ENCODE measurements at places on chromosomes 2 and 18.

- DNase-seq: no peak
Observed at GRCh38 chr2:231395188-231396057, at the start of gene B3GNT7. B3GNT7 (plus strand) TSS chr2:231395710; CDS start chr2:231395804, 94 bp downstream.

GRCh38 chr2:136117391-136117841 lies 533 bp downstream of the CXCR4 start:
- peak; percentile 16 for DNase-seq

DNA sequence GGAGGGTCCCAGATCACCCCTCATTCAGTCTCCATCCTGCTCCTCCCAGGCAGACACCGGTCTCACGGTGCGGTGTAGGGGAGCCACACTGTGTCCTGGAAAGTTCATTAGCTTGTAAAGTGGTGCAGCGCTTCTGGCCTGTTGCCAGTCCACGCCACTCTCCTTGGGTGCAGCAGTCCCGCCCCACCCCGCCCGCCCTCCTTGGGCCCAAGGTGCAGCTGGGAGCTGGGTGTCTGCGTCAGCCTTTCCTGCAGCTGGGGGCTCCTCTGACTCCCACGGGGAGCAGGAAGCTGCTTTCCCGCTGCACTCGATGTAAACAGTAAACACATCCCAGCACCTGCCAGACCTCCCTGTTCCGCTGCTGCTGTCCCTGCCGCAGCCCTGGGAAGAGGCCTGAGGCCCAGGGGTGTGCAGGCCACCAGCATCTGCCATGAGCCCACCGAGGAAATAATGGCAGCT lies 53.8 kb upstream of the ASB18 start:
- DNase-seq: no peak

DNA sequence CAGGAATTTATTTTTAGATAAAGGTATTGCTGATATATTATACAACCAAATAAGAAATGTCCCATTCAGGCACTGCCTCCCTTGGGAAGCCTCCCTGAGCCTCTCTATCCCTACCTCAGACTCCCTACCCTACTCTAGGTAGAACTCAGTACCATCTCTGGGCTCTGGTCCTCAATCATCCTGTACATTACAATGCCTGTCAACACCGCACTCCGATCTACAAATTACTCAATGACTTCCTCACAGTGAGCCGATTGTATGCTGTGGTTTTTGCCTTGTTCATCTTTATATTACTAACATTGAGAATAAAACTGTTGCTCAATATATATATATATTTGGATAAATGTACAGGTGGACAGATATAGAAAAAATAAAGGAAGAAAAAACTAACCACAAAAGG lies 207.5 kb downstream of the STK39 start:
- no peak for DNase-seq

DNA sequence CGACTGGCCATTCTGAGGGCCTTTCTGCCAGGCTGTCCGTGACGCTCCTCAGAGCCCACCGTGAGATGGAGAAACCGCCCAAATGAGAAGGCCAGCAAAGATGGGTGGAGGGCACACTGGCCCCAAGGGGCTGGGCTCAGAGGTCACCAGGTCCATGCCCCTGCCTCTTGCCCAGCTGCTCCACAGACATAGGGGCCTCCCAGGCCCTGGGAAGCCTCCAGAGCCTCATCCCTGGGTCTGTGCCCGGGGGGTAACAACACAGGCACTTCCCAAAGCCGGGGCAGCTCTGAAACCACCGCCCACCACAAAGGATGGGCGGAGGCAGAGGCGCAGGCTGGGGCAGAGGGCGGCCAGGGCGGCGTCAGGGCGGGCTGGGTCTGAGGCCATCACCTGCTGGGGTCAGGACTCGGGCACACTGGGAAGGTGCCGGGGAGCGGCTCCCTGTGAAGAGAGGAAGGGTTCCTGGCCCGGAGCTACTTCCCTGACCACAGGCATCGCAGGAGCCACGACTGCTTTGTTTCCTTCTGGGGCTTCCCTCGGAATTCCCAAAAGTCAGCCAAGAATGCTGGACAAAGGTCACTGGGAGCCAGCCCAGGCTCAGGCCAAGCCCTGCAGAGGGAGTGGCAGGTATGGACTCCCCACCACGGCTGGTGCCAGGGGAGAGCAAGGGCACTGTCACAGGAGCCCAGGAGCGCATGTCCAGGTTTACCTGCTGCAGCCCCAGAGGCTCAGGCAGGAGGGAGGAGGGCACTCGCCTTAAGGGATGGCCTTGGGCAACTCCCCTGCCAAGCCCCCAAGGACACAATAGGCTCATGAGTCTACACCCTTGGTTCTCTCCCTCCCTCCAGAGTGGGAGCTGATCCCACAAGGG lies 9.4 kb downstream of the CYP26B1 start:
- no peak for DNase-seq

DNA sequence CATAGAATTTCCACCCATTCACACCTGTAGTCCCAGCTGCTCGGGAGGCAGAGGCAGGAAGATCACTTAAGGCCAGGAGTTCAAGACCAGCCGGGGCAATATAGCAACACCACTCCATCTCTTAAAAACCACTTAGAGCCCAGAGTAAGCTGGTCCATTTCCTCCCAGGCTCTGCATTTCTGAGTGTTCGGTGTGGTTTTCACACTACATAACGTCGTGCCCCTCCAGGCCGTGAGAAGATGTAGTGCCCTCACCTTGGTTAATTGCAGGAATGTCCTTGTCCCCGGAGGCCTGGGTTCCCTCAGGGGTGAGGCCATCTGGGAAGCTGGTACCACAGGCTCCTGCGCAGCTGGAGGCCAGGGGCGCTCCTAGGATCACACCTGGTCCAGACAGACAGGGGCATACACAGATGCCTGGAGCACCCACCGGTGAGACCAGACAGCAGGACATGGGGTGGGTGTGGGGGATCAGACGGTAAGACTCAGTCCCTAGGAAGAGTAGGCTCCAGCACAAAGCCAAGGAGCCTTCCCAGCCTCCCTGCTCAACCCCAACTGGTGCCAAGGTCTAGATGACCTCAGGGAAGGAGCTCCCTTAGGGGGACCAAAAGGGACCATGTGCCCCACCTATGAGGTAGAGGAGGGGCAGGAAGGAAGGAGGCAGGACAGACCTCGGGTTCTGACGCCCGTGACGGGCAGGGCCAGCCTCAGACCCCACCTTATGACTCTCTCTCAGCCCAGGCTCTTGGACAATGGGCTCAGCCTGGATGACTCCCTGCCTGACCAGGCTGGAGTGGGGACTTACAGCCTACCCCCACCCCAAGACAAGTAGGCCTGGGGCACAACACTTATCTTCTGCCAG lies 752 bp downstream of the ASTL start:
- DNase-seq: no peak

DNA sequence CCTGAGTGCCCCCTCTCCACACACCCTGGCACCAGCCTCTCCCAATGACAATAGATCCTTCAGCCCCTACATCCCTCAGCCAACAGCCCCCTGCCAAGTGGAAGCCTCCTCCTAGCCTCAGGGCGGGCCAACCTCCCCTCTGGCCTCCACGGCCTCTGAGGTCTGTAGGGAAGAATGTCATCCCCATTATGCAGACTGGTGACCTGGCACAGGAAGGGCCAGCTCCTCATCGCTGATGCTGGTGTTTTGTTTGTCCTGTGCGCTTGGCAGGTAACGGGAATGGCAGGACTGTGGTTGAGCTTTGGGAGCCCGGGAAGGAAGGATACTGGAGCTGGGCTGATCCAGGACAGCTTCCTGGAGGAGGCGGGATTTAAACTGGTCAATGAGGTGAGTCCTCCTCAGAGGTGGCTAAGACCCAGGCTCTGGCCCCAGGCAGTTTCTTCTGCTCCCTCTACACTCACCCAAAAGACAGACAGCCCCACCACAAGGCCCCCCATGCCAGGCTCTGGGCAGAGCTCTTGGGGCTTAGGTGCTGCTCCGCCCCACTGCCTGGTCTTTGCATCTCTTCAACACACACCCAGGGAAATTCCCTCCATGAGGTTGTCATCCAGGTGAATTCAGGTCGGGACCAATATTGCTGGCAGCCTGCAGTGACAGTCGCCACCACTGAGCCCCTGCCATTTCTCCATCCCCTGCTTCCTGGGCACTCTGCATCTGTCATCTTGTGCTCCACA lies 75.2 kb upstream of the SMAD7 start:
- no peak for DNase-seq
